ENCODE measurements at places on chromosomes 3 and 15. TPM values are rescaled to one million over a fixed set of nuclear protein-coding genes. Genes with fewer than 3 reads are reported as not detected.

Gene CELF6
- 0.37 TPM for total RNA-seq

Gene PIERCE2
- 0.81 TPM for total RNA-seq

GRCh38 chr3:172317984-172318383 is 130.3 kb downstream of the GHSR start:
- H3K27ac ChIP-seq = no peak overlapping the region
- no peak for DNase-seq
- no peak overlapping the region for H3K4me3 ChIP-seq
- H3K27me3 ChIP-seq = no peaks in the 10 kb centered on the region

DNA sequence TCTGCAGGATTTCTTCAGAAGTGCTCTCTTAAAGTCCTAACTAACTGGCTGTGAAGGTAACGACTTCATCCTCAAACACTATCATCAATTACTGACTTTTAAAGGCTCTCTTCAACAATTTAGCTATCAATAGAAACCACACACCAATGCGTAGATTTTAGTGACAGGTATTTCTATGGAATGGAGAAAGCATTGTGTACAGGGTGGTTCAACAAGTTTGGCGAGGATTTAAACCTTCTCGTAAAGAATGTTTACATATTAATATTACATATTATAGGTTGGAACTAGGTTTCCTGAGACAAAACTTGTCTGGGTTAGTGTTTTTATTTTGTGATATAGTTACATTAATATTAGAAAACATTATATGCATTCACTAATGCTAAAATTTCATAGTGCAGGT is 233.6 kb downstream of the CHL1 start:
- no peak for DNase-seq
- H3K4me1 ChIP-seq = no peaks in the 10 kb centered on the region
- no peaks in the 10 kb centered on the region for H3K27me3 ChIP-seq
- H3K36me3 ChIP-seq = no peaks in the 10 kb centered on the region
- no peak overlapping the region for H3K4me3 ChIP-seq

- H3K36me3 ChIP-seq = no peaks in the 10 kb centered on the region
- H3K27me3 ChIP-seq = peaks cover 2% of the 10 kb centered on the region
- no peaks in the 10 kb centered on the region for H3K4me1 ChIP-seq
- H3K4me3 ChIP-seq = no peak overlapping the region
Observed at GRCh38 chr3:32797776-32798175, 20.0 kb upstream of the TRIM71 start.

Gene SETMAR
- total RNA-seq = 19.3 TPM

Gene TJP1
- not detected for total RNA-seq
